ENCODE measurements at places on chromosomes 3 and 15. TPM values are rescaled to one million over a fixed set of nuclear protein-coding genes. Genes with fewer than 3 reads are reported as not detected.
A peak's percentile ranks its signal among the peaks of the same experiment; 100 is the strongest.

GRCh38 chr3:77271711-77272110 is 231.8 kb downstream of the ROBO2 start:
- no peak for DNase-seq

The CATSPER2 gene
- total RNA-seq: 0.82 TPM

DNA sequence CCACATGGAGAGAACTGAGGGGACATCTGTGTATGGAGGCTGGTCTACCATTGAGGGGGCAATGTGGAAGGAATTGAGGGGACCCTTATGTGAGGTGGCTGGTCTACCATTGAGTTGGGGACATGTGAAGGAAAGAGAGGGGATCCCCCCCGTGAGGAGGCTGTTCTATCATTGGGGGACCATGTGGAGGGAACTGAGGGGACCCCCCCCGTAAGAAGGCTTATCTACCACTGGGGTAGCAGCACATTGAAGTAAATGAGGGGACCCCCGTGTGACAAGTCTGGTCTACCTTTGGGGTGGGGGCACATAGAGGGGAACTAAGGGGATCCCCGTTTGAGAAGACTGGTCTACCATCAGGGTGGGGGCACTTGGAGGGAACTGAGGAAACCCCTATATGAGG is 158.0 kb downstream of the FBLN2 start:
- DNase-seq: no peak

The ABI3BP gene
- 23.4 TPM for total RNA-seq

GRCh38 chr3:143750841-143751240 is 97.4 kb downstream of the SLC9A9 start:
- DNase-seq: no peak

The OIP5 gene
- not detected for total RNA-seq

DNA sequence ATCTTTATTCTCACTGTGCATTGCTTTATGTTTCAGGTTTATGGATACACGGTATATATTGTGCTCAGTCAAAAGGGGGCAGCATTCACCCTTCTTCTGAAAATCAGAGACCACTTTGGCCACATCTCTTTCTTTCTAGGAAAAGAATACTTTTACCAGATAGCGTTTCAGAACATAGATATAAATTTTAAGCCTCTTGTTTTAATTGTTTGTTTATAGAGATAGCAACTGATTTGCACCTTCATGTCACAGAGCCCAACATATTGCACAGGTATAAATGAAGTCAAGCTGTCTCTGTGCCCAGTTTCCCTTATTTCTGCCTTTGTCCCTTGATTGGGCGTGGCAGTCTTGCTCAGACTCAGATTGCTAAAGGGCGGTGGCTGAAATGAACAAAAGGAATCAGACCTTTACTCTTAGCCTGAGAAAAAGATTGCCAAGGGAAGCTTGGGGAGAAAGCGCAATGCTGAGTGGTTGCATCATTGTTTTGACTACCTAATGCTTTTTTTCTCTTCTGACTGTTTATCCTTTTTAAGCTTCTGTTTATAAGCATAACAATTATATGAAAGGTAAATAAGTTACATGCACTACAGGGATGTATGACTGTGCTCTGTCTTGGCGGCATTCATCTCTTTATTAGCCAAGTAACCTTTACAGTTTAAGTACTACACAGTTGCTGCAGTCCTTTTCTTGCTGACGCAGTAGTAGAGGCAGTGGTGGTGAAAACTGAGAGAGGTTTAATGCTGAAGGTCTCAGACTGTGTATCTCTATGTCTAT is 70.8 kb upstream of the ZBTB20 start:
- no peak for DNase-seq

The ZIC4 gene
- total RNA-seq: not detected

The MAGEL2 gene
- 0.05 TPM for total RNA-seq

The RGMA gene
- 27.0 TPM for total RNA-seq

GRCh38 chr3:43769885-43770425 is 79.2 kb downstream of the ABHD5 start:
- DNase-seq: peak; percentile 30

- no peak for DNase-seq
These were observed 177.4 kb downstream of the POTEB3 start for GRCh38 chr15:21262851-21263425.

The KLHL40 gene
- total RNA-seq: 0.12 TPM

The KBTBD13 gene
- 10.6 TPM for total RNA-seq

DNA sequence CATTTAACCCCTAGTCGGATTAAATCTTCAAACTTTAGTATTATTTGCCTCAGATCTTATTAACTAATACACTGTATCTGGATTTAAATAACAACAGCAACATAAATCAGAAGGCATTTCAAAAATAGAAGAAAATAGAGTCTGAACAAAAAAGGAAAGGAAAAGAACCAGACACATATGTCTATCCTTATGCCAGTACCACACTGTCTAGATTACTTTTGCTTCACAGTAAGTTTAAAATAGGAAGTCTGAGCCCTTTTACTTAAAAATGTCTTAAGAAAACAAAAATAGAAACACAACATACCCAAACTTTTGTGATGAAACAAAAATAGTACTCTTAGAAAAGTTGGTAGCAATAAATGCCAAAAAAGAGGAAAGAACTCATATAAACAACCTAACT is 1615.8 kb downstream of the SI start:
- no peak for DNase-seq

DNA sequence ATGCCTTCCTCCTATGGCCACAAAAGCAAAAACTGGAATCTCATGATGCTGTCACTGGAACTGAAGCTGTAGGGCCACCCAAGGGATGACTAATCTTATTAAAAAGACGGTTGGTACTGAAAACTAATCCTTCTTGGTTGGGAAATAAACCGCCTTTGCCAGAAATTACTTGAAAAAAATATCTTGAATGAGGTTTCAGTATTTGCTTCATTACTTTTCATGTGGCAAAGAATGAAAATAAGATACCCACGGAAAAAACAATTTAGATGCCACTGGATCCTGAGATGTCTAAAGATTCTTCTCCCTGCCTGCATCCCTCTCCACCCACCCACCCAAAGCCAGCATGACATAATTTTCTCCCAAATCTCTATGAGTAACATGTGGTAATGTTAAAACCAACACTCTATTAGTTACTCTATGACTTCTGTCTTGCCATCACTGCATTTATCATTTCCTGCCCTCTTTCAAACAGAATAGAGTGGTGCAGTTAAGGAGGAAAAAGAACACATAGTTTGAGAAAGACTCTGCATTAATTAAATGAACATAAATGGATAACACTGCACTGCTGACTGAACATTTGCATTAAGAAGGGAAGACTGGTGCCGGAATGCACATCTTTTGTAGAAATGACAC is 111.8 kb upstream of the DPH6 start:
- no peak for DNase-seq

- peak; percentile 76 for DNase-seq
These were observed 466 bp downstream of the NFKBIZ start for GRCh38 chr3:101849714-101850245.

GRCh38 chr3:123586968-123587367 is 2.1 kb upstream of the HACD2 start:
- no peak for DNase-seq

The MYL3 gene
- total RNA-seq: 9,164 TPM

DNA sequence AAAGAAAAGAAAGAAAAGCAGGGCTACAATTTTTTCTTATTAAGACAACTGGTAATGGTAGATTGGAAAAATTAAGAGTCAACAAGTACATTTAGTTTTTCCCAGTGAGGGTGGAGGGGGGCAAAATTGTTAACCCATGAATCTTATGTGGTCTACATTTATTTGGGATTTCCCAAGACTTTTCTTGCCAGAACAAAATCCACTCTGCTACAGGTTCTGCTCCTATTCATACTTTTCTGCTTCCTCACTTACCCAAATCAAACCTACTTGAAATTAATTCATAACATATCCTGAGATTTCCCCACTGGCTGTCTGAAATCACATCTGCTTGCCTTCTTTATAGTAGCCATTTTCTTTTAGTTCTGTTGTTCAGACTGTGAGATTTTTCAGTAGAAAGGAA is 41.1 kb downstream of the VGLL3 start:
- DNase-seq: no peak

GRCh38 chr15:97146929-97147870 is 813.3 kb upstream of the ARRDC4 start:
- no peak for DNase-seq

- DNase-seq: no peak
These were observed 38.0 kb upstream of the CBLB start for GRCh38 chr3:105906836-105907235.

DNA sequence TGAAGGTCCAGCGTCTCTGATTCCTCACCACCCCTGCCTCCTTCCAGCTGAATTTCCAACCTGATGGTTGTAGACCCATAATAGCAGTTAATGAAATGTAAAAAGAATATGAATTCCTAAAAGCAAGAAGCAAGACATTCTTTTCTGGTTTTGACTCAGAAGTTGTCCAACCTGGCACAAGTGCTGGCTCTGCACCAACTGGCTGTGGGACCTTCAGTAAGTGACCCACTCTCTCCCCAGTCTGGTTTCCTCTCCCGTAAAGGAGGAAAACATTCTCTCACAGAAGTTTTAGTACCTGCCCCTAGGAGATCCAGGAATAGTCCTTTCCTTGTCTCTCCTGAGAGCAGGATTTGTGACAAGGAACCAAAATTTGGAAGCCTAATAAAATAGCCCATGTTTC is 236.9 kb upstream of the TRIM42 start:
- no peak for DNase-seq

- DNase-seq: no peak
These were observed 80.3 kb upstream of the IGSF10 start for GRCh38 chr3:151541178-151541577.

DNA sequence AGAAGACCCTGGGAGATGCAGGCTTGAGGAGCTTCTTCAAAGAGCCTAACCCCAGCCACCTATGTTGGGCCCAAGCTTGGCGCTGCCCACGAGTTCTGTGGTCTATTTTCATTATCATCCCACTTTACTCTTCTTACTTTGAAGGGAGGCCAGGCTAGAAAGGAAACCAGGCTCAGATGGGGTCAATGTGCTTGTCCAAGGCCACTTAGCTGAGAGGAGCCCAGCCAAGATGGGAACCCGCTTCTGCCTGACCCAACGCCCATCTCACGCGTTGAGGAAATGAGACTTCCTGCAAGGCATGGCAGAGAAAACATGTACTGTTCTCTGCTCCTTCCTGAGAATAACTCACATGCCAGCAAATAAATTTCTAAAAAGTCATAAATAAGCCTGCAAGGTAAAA is 486.3 kb upstream of the PROK2 start:
- DNase-seq: peak; percentile 39

DNA sequence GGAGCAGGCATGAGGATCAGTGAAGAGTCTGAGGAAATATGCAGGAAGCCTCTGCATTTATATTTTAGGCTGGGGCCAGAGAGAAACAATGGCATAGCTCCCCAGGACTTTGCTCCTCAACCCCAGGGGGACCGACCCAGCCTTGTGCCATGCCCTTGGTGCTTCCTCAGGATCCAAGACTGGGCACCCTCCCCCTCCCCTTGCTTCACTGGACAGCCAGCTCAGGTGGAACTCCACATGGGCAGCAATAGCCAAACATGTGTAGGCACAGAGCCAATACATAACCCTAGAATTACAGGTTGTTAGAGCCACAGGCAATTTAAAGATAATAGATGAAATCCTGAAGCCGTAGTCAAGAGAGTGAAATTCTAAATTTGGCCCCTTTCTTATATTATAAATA is 73.0 kb upstream of the ETV5 start:
- no peak for DNase-seq

The GP5 gene
- total RNA-seq: not detected

DNA sequence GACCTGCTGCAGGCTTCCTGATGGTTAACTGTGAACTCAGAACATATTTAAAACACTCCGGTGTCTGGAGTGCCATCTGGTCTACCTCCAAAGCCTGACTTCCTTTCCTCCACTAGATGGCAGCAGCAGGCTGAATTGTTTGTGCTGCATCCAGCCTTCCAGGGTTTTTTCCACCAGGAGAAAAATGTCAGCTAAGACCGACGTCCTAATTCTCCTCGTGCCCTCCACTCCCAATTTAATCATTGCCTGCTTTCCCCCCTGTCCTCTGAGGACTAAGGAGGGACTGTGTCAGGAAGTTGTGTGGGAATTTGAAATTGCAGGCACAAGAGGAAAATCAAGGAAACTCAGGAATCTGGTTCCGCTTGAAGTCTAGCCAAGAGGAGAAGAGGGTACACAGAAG is 165.2 kb upstream of the UMPS start:
- DNase-seq: peak; percentile 65

DNA sequence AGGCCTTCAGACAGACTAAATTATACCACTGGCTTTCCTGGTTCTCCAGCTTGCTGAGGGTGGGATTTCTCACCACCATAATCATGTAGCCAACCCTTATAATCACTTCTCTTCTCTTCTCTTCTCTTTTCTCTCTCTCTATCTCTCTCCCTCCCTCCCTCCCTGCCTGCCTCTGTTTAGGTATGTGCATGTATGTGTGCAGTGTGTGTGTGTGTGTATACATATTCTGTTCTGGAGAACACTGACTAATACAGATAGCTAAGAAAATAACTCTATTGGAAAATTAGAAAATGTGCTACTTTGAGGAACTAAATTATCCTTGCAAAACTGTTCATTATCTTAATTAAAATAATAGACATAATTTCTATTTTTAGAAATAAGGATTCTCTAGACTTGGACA is 118.6 kb upstream of the GADL1 start:
- no peak for DNase-seq

Data from left ventricle myocardium superior (tissue), 1 donor.